ENCODE measurements at places on chromosomes 6 and 20.
A peak's percentile ranks its signal among the peaks of the same experiment; 100 is the strongest.

GRCh38 chr6:101294676-101295075, 98.8 kb upstream of the GRIK2 start:
- no peak for DNase-seq

DNA sequence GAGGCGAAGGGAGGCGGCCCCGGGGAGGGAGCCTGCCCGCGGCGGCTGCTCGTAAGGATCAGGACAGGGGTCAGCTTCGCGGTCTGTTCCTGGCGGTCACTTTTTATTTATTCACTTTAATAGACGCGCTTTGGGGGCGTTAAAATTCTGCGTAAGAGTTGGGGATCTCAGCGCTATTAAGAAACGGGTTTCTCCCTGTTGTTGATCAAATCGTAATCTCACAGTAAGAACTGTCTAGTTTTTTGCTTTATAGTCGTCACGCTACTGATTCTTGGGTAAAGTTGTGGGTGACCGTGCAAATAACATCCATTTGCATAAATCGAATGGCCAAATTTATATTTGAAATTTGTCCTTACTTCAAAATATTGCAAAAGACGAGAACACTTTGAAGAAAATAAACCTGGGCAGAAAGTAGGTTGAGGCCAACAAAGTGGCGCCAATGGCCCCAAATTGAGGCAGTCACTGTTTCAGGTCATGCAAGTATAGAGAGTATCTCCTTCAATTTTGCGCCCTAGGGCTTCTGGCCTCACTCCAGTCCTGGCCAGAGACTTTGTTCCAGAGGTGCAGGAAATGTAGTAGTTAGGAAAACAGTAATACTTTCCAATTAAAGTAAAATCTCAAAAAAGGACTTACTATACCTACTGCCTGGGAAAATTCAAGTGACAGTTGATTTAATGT, 963 bp upstream of the RMND1 start:
- DNase-seq, result peak; percentile 34

DNA sequence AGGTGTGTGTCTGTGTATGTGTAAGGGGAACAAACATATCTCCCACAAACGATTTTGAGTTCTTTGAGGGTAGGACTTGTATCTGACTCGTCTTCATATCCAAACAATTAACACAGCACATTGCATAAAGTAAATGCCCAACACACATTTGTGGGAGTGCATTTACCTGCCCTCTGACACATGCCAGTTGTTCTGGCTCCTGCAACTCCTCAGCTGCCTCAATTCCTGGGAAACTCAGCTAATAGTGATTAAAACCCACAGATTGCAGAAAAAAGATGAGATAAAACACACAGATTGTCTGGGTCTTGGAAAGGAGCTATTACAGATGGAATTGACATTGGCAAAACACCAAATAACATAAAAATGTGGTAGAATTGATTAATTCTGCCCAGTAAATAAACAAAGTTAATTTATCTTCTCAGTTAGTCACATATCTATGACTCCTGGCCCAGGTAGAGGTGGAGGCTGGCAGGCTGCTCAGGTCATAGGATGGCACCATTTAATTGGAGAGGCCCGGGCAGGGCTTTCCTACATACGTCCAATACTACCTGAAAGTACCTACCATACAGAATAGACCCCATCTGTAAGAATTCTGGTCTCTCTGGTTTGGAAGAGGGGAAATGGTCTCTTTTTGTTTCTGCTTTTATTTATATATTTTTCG, 71.5 kb upstream of the IFNGR1 start:
- no peak for DNase-seq

- no peak for DNase-seq
Observed at GRCh38 chr20:3652676-3653596, 10.3 kb downstream of the GFRA4 start.

DNA sequence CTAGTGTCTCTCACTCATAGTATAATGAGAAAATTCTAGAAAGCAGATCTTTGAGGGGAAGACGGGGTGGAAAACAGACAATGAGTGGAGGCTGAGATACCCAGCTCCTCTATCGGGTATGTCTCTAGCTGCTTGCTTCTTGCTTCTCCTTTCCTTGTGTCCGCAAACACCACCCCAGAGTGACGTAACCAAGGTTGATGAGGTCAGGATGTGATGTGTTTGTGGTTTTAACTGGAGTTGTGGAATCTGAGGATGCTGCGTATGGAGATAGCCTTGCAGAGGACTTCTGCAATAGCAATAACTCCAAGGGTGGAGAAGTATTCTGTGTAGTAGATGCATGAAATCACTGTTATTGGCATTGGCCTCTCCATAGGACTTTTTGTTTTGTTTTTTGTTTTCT, 132.7 kb upstream of the IFNGR1 start:
- no peak for DNase-seq

- DNase-seq, result no peak
Observed at GRCh38 chr6:4372866-4373265, 237.5 kb upstream of the ECI2 start.

DNA sequence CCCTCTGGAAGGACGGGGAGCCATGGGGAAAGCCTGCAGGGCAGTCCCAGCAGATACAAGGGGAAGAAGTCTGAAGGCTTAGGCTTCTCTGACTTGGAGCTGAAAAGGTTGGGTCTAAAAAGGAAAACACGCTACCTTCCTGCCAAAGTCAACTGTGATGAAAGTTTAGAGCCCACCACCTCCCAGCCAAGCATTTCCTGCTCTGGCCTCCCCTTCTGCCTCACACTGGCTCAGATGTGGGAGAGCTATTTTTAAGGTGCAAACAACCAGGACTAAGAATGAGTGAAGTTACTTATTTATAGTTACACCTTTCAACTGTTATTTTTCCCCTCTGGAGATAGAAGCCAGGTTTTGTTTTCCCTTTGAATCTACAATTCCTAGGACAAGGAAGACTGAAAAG, 21.2 kb downstream of the NEDD9 start:
- no peak for DNase-seq

- no peak for DNase-seq
Observed at GRCh38 chr6:134074151-134075055, 22.0 kb upstream of the SLC2A12 start.

DNA sequence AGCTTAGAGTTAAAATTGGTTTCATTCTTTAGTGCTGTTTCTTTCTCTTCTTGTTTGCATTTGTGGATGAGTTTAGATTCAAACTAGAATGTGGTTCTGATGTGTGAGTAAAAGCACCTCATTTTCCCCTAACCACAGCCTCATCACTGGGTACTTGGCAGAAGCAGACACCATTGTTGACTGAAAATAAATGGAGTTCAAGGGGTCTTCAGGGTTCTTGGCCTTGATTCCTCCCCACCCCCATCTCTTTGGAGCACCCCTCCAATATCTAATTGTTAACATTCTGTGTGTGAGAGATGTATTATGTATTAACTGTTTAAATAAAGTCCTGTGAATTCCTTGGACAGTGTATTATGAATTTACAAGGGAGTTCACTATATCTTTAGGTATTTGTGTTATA, 59.6 kb downstream of the JARID2 start:
- no peak for DNase-seq

- DNase-seq, result no peak
Observed at GRCh38 chr6:41505122-41506049, 40.8 kb upstream of the FOXP4 start.

- DNase-seq, result no peak
Observed at GRCh38 chr20:53036992-53037391, 64.8 kb downstream of the TSHZ2 start.

DNA sequence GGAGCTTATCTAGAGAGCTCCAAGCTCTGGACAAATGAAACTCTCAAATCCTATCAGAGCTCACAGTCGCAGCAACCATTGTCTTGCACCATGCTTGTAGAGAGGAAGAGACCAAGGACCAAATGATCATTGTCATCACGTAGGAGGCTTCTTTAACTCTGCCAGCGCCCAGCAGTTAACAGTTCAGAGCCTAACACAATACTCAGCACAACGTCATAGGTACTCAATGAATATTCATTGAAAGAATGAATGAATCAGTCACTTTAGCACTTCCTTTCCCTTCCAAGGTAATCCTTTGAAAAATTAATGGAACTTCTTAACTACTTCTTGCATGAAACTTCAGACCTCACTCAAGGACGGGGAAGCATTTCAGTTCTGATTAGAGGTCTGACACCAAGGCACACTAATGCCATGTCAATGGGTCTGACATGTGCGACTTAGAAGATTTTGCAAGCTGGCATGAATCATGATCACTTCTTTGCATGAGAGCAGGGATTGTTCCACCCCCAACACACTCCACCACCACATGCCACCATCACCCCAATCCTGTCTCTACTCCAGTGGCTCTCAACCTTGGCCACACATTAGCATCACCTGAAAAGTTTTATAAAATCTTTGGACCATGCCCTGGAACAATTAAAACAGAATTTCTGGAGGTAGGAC, 45.1 kb downstream of the KHDC1L start:
- DNase-seq, result no peak

DNA sequence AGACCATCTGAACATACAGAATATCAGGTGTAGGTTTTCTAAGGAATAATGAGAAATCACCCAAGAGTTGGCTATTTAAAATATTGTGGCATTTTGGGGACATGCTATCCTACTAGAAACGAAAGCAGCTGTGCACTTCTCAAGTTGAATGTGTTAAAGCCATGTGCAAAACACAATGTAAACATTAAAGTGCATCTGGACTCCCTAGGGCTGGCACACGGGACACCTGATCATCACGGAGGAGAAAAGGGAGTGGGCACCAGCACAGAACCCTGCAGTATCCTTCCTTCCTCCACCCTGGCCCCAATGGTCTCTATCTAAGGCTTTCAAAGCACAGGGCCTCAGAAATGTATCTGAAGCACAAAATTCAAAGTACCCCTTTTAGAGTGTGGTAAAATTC, 94.3 kb downstream of the INSM1 start:
- DNase-seq, result no peak

- DNase-seq, result no peak
Observed at GRCh38 chr20:64211874-64212658, 43.5 kb upstream of the PCMTD2 start.

DNA sequence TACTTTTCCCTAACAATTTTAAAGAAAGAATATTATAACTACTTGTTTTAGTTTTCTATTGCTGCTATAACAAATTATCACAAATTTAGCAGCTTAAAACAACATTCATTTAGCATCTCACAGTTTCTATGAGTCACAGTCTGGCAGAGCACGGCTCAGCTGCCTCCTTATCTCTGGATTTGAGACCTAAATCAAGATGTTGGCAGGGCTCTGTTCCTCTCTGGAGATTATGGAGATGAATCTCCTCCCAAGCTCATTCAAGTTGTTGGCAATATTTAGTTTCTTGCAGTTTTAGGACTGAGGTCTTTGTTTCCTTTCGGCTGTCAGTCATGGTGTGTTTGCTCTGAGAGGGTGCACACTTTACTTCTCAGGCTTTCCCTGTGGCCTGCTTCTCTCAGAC, 1065.8 kb upstream of the EYS start:
- DNase-seq, result no peak

DNA sequence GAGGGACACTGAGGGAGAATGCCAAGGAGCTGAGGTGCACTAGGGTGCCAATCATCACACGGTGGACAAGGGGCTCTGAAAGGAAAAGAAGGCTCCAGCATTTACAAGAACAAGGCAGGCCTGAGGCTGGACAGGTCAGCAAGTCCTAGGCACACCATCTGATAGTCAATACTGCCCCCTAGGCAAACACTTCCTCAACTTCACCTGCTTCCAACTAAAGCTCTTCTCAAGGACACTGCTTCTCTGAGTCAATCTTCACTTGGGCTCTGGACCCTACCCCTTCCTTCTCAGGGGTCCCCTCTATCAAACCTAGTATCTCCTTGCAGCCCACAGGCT, 37.7 kb upstream of the SLC4A11 start:
- DNase-seq, result peak; percentile 28

- DNase-seq, result no peak
Observed at GRCh38 chr6:19446570-19446969, 390.6 kb upstream of the ID4 start.

GRCh38 chr6:19976411-19977129, 139.4 kb downstream of the ID4 start:
- no peak for DNase-seq

DNA sequence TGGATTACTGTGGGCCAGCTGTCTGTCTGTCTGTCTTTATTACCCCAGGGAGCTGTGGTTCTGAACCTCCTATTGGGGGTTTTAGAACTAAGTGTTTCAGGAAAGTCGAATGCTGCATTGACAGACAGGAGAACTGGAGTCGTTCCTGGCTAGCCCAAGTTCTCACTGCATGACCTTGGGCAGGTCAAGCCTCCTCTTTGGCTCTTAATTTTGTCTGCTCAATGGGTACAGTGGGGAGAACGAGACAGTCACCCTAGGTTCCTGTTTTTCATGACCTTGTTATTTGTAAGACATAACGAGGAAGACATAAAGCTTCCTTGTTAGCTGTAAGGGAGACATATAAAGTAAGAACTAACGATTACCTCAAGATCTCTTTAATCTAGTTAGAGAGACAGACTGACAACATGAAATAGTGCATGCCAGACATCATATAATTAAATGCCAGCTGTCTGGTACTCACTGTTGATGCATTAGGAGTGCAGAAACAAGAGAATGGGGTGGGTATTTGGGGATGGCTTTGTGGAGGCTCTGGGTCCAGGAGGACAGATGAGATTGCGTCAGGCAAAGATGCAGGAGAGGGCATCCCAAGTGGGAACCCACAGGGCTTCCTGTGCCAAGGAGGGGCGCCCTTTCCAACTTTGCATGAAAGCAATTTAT, 3.7 kb upstream of the CCDC167 start:
- DNase-seq, result no peak

GRCh38 chr6:13813026-13813425, 1.3 kb downstream of the MCUR1 start:
- no peak for DNase-seq

DNA sequence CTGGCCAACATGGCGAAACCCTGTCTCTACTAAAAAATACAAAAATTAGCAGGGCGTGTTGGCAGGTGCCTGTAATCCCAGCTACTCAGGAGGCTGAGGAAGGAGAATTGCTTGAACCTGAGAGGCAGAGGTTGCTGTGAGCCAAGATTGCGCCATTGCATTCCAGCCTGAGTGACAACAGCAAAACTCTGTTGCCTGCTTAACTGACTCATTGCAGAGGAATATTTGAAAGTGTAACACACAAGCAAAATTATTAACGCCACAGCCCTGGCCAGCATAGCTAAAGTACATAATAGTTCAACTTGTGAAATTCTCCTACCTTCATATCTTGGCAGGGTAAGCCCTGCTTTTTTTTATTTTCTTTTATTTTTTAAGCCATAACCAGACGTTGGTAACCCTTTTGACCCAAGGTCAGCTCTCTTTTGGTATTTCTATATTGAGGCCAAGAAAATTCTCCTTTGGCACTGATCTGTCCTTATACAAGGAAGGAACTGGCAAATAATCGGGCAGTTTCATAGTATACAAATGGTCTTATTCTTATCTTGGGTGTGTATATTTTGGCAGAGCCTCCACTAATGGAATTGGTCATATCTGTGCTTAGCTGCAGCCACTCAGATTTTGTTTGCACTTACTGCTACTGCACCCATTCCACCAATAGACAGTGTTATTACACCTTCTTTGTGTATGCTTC, 4.0 kb upstream of the ADGRF5 start:
- DNase-seq, result no peak

DNA sequence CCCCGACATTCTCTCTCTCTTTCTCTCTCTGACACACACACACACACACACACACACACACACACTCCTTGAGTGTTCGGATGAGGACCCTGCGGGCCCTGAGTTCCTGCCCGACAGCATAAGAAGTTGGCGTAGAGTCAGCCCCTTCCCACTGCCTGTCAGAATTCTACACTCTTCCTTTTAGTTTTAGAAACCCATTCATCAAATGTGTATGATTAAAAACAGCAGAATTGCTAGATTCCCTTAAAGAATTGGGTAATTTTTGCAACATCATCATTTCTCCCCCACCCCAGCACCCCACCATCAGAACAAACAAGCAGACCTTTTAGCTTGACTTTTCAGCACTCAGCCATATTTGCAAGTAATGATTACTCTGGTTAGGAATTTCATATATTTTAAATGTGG, 322.8 kb downstream of the FARS2 start:
- DNase-seq, result no peak

All from hematopoietic multipotent progenitor cell treated with erythropoietin and hydrocortisone succinate and interleukin-3 and kit ligand, for 17 days (in vitro differentiated cells).